ENCODE measurements at places on chromosomes 6 and 20.

DNA sequence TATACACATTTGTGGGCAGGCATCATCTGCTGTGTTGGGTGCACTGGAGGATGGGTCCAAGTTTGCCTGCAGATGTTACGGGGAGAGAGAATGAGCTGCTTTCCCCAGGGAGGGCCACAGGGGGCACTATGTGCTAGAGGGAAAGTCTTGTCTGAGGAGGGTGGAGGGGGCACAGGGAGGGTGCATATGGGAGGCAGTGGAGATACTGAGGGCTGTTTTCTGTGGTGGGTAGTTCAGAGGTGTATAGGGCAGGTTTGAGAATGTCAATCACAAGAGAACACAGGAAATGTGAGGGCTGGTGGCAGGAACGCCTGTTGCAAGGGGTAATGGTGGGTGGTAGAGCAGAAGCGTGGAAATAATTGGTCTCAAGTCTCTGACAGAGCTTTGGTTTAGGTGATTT lies 7.7 kb upstream of the PTPRA start:
- DNase-seq = peak; percentile 57

DNA sequence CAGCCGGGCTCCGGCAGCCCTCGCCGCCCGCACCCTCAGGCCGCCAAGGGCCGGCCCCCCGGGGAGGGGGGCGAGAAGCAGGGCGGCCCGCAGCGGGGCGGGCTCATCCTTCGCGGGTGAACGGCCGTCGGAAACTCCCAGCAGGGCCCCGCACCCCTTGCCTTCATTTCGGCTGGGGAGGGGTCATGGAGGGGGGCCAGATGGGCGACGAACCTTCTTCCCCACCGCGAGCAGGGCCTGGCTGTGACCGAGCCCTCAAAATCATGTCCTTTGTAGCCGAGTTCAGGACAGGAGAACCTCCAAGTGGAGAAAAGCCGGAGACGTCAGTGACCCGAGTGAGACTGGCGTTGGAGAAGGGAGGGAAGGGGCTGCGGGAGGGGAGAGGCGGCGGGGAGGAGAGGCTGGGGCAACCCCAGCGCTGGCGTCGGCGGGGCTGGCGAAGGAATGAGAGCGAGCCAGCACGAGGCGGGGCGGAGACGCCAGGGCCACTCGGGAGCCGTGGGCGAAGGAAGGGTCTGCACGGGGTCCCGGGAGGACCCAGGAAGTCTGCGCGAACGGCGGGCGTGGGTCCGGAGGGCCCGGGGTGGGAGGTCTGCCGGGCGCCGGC lies 571 bp upstream of the FOXC1 start:
- no peak for DNase-seq

- DNase-seq = no peak
These were observed 107.4 kb upstream of the NAA20 start for GRCh38 chr20:19909725-19910124.

DNA sequence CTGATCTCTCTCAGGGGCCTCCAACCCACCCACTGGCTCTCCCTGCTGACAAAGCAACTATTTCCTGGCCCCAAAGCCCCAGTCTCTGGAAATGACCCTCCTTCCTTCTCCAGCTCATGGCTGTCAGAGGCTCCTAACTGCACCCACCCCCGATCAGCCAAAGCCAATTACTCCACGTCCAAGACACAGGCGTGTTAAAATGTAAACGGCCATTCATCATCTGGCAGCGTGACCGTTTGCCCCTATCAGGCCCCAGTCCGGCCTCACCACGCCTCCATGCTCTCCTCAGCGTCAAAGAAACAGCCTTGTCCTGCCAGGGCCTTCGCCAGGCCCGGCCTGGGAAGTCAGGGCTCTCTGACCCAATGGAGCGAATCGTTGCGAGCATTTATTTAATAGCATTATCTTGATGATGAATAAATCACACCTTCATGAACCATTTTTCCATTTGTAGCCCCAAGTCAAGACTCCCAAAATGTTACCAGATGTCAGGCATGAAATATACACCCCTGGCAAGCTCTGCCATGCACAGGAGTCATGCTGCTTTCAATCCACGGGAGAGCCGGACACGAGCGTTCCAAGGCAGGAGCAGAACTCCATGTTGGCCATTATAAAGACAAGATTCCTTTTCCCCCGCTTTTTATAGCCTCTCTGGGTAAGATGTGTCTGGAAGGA lies 17.7 kb downstream of the RIPOR3 start:
- DNase-seq = no peak

DNA sequence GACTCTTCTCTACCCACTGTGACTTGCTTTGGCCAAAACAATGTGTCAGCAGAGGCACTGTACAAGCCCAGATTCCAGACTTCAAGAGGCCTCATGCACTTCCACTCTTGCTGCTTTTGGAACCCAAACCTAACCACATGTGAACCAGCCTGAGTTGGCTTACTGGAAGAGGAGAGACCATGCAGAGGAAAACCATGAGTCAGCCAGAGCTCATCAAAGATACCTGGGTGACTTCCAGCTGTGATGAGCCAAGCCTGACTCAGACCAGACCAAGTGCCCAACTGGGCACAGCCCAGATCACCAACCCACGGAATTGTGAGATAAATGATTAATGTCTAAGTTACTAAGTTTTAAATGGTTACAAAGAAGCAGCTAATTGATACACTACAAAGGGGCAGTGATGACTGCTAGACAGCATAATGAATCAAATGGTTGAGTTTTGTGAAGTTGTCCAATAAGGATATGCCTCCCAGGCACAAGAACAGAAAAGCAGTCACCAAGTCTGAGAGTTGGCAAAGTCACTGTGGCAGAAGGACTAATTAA lies 16.2 kb upstream of the BEND6 start:
- no peak for DNase-seq

DNA sequence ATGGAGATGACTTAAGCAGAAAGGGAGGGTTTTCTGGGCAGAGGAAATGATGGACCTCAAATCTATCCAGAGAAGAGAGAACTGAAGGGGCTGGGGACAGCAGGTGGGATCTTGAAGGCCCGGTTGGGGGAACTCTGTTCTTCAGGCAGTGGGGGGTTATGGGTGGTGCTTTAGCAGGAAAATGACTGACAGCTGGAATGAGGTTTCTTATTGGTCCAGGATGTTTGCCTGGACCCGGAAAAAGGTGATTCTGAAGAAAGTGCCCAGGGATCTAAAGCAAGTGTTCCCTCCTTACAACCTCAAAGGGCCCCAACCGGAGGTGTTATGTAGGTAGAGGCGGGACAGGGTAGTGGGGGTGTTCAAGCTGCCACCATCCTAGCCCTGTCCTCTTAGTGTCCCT lies 11.3 kb upstream of the LKAAEAR1 start:
- DNase-seq = no peak

Data from CD4-positive, alpha-beta T cell treated with Interleukin-12 subunit alpha and Interleukin-12 subunit beta, for 1 hour (primary cell).